Stimulated activated CD8-positive, alpha-beta memory T cell treated with anti-CD3 and anti-CD28 coated beads, Interleukin-4, amount 100 ng/mL, for 4 hours (primary cell): ENCODE measurements at places on chromosomes 4 and X.

DNA sequence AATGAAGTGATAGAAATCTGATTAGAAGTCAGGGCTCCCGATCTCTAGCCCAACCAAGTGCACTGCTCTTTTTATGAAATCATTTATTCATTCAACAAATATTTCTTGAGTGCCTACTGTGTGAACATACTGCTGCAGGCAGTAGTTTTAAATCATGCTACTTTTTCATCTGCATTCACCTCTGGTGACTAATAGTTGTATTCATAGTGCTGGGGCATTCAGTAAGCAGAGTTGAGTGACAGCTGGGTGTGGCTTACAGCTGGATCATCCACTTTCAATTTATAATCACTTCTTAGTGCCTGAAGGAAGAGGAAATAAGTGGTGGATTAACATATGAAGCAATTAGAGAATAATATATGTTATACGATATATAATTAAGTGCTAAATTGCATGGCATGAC, 94.1 kb upstream of the HPRT1 start:
- no peak for DNase-seq

DNA sequence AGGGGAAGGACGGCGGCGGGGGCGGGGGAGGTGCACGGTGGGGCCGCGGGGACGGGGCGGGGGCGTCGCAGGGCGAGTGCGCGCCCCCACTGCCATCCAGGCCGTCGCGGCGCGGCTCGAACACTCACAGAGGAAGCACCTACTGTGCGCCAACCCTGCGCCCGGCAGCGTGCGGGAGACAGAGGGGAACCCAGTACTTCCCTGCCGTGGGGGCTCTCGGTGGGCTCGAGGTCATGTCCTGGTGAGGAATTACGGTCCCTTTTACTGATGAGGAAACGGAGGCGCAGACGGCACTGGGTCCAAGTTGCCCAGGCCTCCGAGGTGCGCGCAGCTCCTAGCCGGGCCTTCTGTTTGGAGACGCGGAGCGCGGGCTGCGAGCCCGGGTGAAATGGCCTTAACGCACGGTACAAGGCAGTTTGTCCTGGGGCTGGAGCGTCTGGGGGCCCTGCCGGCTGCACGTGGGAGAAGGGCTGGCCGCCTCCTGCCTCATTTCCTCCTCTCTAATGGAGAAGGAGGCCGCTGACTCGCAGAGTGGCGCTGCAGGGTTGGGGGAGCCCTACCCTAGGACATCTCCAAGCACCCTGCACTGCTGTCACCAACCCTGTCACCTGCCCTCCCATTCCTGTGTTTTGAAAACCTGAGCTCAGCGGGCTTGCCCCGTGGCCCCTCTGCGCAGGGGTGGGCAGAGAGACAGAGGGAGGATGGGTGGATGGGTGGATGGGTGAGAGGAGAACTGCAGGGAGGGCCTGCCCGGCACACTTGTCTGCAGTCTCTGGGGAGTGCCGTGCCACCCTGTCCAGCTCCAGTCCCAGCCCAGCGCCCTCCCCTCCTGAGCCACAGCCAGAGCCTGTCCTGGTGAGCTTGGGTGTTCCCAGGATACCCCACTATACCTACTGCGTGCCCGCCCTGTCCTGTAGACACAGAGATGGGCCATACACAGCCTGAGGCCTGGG, 106.0 kb downstream of the ADRA2C start:
- no peak for DNase-seq

GRCh38 chrX:134898440-134898839, 92.4 kb upstream of the SMIM10 start:
- no peak for DNase-seq

DNA sequence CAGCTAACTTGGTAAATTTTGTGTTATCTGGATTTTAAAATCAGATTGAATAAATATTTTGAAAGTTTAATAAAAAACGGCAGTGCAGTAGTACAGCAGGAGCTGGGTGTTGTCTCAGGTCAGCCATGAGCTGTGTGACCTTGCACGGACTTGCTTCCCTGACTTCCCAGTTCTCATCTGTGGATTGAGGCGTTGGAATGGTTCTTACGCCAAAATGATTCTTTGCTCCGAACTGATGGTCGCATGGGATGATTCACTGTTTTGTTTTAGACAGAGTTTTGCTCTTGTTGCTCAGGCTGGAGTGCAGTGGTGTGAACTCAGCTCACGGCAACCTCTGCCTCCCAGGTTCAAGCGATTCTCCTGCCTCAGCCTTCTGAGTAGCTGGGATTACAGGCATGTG, 45.0 kb downstream of the RGS12 start:
- DNase-seq = no peak

GRCh38 chr4:75180790-75181776, 248.2 kb downstream of the PARM1 start:
- no peak for DNase-seq

GRCh38 chr4:83780053-83780733, 244.3 kb downstream of the GPAT3 start:
- DNase-seq = no peak

- DNase-seq = no peak
These were observed 103.5 kb downstream of the TNIP2 start for GRCh38 chr4:2652415-2653160.

DNA sequence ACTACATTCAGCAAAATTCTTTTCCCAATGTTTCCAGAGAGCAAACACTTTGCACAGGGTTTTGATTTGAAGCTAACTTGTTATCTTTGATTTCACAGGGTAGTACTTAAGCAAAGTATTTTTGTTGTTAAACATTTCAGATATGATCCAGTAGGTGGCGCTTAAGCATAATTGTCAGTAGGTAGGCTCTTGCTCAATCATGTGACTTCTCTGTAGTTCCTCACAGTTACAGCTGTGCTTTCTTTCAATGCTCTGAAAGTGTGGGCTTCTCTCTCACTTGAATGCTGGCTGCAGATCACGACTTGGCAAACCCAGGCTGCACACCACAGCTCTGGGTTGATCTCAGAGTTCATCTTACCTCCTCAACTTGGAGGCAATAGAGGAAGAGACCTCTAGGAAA, 1016.5 kb downstream of the SH3BGRL start:
- no peak for DNase-seq

DNA sequence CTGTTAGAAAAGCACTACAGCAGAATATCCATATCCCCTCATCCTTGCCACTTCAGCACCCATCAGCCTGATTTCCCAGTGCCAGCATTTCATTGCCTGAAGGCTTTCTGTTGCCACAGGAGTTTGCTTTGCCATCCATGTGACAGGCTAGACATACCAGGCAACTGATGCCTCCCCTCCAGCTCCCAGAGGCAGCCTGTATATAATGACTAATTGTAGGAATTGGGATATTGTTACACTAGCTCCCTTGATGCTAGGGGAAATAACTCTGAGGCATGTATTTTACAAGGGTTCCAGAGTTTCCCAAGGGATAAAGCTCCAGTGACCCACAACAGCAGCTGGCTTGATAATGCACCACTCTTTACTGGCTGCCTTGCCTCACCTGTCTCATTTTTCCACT, 608.0 kb upstream of the FTHL17 start:
- no peak for DNase-seq

DNA sequence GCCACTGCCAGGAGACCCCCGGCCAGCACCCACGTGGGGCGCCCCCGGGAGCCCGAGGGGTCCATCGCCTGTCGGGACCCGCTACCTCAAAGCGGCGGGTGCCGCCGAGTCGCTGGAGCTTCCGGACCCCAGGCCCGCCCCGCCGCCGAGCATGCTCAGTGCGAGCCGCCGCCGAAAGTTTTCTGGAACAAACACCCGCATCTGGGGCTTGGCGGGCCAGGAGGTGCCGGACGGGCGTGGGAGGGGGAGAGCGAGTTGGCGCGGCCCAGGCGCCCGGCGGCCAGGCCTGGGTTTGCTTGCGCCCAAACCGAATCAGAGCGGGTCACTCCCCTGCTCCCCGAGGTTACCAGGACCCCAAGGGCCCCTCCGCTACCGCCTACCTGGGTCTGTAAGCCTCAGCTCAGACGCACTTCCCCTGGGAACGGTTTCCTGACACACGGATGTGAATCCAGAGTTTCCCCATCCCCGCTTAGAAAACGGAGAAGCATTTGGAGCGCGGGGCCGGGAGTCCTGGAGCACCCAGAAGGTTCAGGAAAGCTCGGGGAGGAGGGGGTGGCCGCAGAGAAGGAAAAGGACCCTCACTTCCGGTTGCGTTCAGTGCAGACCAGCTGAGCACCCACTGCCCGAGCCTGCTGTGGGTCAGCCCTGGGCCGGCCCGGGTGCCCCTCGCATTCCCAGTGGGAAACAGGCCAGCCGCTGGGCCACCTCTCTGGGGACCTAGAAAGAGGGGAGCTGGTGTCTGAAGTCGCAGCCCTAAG, at the start of gene EVC2:
Gene EVC2, minus strand, starts transcription at position 111 of the 758 bp plus-strand sequence. Its CDS starts 46 bp downstream, at position 65.
- no peak for DNase-seq

DNA sequence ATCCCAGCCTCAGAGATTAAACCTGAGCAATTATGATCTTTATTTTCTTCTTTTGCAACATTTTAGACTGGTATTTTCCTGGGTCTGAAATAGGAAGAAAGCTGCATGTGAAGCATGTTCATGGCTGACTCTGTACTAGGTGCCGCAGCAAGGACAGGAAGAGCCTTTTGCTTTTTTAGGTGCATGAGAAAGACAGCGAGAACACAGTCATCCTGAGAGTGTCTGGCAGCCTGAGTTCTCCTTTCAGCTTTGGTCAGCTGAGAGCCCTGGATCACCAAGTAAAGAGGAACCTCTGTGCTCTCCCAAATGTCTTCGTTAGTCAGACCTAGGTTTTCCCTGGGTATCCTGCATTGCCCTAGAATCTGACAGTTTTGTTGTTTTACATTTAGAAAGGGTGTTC, 29.8 kb downstream of the FAM149A start:
- DNase-seq = no peak

- DNase-seq = no peak
These were observed 1.1 kb downstream of the UVSSA start for GRCh38 chr4:1348014-1348513.

GRCh38 chr4:64713256-64713840, 304.1 kb upstream of the TECRL start:
- no peak for DNase-seq

DNA sequence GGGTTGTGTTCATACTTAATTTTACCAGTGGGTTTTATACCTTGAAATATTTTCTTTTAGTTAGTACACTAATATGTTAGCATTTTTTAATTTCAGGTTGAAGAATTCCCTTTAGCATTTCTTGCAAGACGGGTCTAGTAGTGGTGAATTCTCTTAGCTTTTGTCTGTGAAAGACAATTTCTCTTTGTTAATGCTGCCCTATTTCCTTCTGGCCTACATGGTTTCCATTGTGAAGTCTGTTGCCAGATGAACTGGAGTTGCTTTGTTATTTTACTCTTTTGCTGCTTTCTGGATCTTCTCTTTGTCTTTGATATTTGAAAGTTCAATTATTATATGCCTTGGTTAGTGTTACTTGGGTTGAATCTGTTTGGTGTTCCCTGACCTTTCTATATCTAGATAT, 25.0 kb upstream of the MTHFD2L start:
- no peak for DNase-seq

DNA sequence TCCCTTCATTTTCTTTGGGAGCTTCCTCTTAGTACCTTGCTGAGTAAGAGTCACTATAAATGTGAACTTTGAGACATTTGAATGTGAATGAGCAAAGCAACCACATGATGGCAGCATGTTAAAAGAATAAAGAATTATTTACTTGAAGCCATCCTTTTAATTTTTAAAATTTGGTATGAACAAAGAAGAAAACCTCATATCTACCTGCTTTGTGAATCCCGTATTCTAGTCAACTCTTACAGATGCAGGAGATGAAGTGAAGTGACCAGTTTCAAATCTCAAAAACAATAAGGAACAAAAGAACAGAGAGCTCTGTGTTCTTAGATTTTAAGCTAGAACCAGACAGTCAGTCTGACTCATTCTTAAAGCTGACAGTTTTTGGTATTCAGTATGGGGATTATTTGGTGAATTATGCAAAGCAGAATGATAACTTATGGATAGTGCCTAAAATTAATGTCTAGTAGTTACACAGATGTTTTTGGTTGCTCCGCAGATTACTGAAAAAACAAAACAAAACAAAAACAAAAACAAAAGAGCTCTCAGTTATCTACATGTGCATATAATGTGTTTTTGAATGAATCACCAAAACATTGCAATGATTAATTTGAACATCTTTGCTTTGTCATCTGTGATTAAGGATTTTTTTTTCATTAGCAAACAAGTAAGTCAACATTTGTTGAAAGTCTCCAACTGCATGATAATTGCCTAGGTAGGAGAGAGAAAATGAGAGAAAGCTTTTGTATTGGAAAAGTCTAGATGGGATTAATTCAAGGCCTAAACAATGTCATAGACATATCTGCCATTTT, 48.2 kb upstream of the H2AZ1 start:
- no peak for DNase-seq

GRCh38 chrX:100747090-100747489, 15.2 kb upstream of the SYTL4 start:
- DNase-seq = no peak

GRCh38 chrX:148867596-148867995, 367.2 kb downstream of the AFF2 start:
- no peak for DNase-seq

DNA sequence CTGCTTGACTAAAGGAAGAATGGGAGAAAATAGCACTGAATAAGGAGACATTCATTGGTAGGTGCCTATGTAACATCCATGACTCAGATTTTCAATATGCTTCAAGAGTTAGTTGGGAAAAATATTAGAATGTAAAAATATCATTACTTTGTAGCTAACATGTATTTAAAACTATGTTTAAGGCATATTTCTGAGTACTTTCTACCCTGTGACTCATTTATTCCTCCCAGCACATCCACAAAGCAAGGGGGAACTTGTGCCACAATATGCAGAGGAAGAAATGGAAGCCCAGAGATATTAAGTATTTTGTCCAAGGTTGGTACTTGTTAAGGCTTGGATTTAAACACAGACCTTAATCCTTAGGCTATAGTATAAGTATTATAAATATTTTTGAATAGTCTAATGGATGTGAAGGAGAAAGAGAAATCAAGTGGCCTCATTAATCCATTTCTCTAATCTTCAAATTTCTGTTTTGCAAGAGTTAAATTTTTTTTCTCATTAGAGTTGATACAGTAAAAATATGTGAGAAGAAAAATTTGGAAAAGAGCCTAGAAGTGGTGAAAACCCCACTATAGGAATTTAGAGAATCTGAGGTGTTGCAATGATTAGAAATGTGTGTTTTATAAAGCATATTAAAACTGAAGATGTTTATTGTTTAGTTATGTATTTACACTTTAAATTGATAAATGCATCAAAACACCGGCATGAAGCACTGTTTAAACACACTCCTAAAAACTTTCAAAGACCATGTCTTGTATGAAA, 149.3 kb upstream of the GYPA start:
- DNase-seq = no peak
